ENCODE measurements at places on chromosomes 13 and 19. TPM values are rescaled to one million over a fixed set of nuclear protein-coding genes. Genes with fewer than 3 reads are reported as not detected.

Gene WDR62
- 32.8 TPM for total RNA-seq

GRCh38 chr19:19774354-19775033 lies 41.6 kb upstream of the ZNF14 start:
- DNase-seq: no peak

Gene LILRA6
- total RNA-seq: not detected

GRCh38 chr13:78830508-78830907 lies 171.6 kb upstream of the OBI1 start:
- DNase-seq: no peak

DNA sequence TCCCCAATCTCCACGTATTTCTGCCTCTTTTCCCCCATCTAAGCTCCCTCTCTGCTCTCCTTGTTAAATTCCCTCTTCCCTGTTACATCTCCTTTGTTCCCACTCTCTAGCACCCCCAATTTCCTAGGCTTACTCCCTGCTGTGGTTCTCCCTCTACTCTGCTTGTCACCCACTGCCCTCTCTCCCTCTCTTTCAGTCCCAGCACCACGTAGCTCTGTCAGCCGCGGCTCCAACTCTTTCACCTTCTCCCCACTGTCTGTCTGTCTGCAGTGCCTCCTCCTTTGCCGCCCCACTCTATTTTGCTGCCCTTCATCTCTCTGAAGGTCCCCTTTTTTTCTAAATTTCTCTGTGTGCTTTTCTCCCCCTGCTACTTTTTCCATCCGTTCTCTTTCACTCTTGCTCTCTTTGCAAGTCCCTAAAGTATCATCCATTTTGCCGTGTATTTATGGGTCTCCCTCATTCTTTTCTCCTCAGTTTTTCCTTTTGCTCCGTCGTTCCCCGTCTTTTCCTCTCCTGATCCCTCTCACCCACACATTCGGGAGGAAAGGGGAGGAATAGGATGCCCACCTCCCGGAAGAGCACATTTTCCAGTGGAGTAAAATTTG lies 937 bp downstream of the ZNF841 start:
- DNase-seq: no peak

- DNase-seq: no peak
Observed at GRCh38 chr19:720345-721160, 11.8 kb downstream of the PALM start.

DNA sequence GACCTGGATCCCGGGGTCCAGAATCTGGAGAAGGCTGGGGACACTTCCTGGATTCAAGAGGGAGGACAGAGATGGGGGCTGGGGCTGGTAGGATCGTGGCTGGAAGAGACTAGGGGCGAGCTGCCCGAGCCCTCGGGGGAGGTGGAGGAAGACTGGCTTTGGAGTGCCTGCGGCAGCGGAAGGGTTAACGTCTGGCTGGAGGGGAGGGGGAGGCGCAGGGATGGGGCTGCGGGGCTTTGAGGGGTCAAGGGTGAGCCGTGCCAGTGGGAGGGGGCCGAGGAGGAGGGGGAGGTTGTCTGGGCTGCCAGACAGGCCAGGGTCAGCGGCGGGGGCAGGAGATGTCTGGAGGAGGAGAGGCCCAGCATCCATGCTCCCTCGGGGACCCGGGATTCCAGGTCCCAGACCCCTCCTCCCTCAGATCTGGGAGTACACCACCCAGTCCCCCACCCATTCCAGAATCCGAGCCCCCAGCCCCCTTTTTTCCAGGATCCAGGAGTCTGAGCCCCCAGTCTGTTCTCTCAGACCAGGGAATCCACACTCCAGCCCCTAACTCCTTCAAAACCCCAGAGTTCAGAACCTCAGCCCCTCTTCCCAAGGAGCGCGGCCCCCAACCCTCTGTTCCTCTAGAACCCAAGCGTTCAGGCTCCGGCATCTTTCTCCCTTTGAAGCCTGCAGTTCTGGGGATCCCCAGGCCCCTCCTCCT lies 3.2 kb upstream of the SPACA6 start:
- DNase-seq: peak; percentile 75

- no peak for DNase-seq
Observed at GRCh38 chr13:46629811-46630413, 76.9 kb downstream of the LRCH1 start.

GRCh38 chr19:32363175-32363574 lies 17.8 kb downstream of the ZNF507 start:
- DNase-seq: no peak

DNA sequence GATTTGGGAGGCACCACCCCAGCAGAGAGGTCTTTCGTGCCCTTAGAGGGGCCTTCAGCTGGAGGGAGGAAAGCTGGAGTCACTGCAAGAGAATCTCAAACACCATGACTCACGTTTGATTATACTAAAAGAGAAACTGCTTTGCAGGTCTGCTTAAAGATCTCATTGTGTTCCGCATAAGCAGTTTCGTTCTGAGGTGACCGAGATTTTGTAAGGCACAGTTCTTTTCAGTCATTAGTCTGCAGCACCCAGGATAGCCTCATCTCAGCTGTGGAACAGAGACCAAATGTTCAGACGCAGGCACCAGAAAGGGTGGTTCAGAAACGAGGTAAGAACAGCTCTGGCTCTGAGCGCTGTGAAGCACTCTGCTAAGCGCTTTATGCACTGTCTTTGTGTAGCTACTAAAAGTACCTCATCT lies 71.2 kb upstream of the GTF3A start:
- no peak for DNase-seq

Gene TGFB1
- 131 TPM for total RNA-seq

GRCh38 chr13:94556041-94556440 lies 39.9 kb downstream of the TGDS start:
- DNase-seq: no peak

Gene SHISA2
- not detected for total RNA-seq

DNA sequence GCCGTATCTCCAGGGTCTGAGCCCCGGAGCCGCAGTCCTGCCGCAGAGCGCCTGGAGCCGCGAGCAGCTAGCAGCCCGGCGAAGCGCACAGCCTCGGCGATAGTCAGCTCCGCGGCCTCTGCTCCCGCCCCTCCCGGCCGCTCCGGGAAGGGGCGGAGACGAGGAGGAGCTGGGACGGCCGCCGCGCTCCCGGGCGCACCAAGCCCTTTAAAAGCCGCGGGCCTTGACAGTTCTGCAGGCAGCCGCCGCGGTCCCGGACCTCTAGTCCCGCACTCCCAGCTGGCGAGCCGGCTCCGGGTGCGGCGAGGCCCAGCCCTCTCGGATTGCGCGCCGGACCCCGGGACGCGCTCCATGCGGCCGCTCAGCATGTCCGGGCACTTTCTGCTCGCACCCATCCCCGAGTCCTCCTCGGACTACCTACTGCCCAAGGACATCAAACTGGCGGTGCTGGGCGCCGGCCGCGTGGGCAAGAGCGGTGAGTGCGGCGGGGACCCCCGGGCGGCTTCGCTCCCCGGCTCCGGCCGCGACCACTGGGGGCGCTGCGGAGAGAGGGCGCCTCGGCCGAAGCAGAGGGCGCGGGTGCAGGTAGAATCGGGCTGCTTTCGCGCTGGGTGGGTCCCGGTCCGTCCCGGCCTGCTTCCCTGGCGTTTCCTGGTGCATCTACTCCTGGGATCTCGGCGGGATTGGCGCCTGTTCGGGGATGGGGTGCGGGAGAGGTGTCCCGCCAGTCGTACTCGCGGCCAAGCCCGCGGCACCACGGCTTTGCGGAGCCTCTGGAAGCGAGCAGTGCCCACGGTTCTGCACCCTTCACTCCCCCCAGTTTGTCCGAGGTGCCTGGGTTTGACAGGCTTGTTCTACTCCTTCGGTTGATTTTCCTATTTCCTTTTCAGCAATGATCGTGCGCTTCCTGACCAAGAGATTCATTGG lies at the start of gene RASL11A:
Gene RASL11A, plus strand, starts transcription at position 237 of the 927 bp plus-strand sequence. Its CDS starts 115 bp downstream, at position 352.
- peak; percentile 82 for DNase-seq

DNA sequence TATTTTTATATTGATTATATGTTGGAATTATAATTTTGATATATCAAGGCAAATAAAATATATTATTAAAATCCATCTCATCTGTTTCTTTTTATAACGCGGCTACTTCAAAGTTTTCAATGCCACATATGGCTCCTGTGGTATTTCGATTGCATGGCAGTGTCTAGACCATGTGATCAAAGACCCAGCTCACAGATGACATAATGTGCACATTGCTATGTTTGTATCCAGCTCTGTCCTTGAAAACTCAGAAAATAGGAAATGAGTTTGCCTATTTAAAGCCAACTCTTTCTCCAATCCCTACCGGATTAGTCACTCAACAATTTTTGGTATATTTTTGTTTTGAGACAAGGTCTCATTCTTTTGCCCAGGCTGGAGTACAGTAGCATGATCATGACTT lies 26.2 kb downstream of the TMTC4 start:
- DNase-seq: no peak

DNA sequence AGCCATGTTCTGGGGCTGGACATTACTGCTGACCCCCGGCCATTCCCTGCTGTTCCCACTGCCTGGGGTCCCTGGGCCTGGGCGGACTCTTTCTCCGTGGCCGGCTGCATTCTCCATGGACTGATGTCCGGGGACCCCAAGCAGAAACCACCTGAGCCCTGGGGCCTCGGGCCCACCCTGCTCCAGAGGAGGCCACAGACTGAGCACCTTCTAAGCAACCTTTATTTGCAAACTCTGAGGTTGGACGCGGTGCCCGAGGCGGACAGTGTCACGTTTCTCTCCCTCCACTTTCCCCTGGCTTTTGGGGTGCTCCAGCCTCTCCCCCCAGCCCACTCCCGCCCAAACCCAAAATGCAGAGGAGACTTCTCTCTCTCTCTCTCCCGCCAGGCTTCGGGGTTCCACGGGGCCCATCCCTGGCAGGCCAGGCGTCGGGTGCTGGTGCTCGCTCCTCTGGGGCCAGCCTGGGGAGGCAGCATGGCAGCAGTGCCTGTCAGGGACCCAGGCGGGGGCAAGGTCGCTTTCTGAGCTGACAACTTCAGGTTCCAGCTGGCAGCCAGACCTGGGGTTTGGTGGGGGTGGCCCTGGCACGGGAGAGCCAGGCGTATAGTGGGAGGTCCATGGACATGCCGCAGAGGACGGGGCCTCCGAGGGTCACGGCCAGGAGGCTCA lies 2.3 kb upstream of the C19orf25 start:
- DNase-seq: no peak

- no peak for DNase-seq
Observed at GRCh38 chr13:106243011-106243565, 292.4 kb downstream of the EFNB2 start.

DNA sequence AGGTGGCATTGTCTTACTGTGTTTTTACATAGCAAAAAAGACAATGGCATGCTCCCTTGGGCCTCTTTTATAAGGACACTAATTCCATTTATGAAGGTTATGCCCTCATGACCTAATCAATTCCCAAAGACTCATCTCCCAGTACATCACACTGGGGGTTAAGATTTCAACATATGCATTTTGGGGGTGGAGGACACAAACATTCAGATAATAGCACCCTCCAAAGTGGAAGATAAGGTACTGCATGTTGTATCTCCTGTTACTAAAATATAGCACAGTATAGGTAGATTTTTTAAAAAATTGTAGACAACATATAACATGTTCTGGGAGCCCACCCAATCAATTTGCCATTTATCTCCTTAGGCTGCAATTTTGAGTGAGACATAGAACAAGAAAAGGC lies 221.2 kb downstream of the LIG4 start:
- DNase-seq: peak; percentile 14

- peak; percentile 54 for DNase-seq
Observed at GRCh38 chr19:39765091-39766076, 13.3 kb upstream of the LEUTX start.

- no peak for DNase-seq
Observed at GRCh38 chr19:49371184-49371583, 7.5 kb downstream of the DKKL1 start.

GRCh38 chr19:3055741-3056416 lies 6.4 kb downstream of the TLE5 start:
- peak; percentile 57 for DNase-seq

DNA sequence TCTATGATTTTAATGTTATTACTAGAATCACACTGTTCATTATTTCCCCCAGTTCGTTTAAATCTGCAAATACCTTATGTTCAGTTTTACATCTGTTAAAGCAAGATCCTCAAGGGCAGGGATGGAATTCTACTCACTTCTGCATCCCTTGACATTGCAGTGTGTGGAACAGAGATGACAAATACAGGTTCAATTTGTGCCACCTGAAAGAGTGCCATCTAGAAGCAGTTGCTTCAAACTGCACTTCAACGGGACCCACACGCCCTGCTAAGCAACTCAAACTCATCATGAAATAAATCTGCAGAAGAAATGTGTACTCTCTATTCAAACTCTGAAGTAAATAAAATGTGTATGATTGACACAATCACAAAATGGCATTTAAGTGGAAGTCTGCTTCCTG lies 44.5 kb downstream of the RUBCNL start:
- DNase-seq: no peak

Gene CYP2S1
- total RNA-seq: 1.9 TPM

Gene ZNF497
- 0.89 TPM for total RNA-seq

Gene GAPDHS
- not detected for total RNA-seq

DNA sequence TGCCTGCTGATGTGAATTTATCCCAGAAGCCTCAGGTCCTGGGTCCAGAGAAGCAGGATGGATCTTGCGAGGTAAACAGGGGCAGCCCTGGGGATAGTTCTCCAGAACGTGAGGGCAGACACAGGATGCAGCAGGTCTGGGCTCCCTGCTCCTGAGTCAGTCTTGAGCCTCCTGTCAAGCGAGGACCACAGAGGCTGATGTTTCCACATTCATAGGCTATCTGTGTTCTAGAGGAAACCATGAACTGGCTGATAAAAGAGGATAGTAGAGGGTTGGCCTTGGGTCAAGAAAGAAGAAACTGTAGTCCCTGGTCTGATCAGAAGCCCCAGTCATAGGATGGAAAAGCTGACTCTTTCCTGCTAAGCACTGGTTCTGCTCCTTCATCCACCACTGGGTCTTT lies 2.2 kb downstream of the ZNF175 start:
- DNase-seq: no peak

GRCh38 chr13:102771298-102772041 lies 2.1 kb downstream of the TEX30 start:
- no peak for DNase-seq

Gene FGF9
- total RNA-seq: not detected

- DNase-seq: peak; percentile 65
Observed at GRCh38 chr19:55027472-55028337, 10.4 kb downstream of the GP6 start.

DNA sequence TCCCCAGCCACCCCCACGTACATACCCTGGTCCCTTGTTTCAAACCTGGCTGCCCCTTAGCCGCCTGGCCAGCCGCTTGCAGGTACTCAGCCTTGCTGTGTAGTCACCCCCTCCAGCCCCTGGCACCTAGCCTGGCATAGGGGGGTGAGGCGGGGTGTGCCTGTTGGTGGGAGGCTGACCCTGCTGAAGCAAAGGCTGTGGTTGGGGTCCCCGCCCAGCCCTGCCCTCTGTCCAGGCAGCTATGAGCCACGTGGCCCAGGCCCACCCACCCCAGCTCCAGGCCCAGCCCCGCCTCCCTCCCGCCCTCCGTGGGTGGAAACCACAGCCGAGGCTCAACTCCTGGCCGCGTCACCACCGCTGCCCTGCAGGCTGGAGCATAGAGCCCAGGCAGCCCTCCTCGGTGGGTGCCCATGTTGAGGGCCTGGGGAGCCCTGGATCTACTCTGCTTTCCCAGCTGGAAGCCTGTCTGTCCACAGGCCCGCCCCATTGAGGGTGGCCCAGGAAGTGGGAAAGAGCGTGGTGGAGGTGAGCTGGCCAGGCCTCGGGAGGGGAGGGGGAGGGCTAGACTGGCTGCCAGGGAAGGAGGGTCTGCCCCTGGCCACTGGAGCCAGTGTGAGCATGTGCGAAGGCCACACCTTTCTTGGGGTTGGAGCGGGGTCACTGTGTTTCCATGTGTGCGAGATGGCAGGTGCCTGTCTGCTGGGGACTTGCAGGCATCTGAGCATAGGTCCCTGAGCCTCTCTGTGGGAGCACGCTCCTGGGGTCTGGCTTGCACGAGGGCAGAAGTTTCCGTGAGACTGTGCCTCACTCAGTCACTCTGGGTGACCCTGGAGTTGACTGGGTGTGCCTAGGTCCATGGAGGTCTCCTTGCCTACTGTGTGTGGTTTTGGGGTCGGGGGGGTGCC lies 31.0 kb downstream of the PAK4 start:
- DNase-seq: peak; percentile 55
